ENCODE measurements at places on chromosomes 4 and X.
A peak's percentile ranks its signal among the peaks of the same experiment; 100 is the strongest.

DNA sequence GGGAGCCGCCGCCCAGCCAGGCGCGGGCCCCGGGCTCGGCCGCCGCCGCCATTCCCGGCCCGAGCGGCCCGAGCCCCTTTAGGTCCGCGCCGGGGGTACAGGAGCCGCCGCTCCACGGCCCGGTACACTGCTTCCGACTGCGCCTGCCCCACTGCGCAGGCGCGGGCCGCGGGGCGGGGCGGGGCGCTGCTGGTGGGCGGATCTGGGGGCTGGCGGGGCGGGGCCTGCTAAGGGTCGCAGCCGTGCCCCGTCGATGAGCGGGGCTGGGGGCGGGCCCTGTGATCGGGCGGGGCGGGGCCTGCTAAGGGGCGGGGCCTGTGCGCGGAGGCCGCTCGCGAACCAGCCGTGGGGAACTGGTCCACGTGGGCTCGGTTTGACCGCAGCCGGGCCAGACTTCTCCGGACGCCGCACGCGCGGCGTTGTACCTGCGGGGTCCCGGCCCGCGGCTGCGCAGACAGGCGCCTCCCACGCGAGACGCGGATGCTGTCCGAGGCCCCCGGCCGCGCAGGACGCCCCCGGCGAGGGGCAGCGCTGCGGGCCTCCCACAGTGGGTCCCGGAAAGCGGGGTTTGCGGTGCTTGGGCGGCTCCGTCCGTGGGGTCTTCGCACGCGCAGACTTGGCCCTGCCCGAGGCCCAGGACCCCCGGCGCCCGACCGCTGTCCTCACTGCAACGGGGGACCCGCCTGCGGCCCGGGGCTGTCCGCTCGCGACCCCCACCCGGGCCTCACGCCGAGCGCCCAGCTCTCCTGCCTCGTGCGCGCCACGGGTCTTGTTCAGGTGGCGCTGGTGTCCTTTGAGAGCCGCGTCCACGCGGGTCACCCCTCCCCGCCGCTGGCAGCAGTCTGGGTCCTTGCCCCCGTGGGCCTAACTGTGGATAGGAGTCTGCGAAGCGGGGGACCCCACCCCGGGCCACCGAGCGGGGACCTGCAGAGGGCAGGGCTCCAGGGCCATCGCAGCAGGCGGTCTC, at the start of gene DGKQ:
Gene DGKQ (minus strand): TSS at position 139 of the 967 bp plus-strand sequence. CDS start 87 bp downstream, at position 52.
- DNase-seq: peak; percentile 33

DNA sequence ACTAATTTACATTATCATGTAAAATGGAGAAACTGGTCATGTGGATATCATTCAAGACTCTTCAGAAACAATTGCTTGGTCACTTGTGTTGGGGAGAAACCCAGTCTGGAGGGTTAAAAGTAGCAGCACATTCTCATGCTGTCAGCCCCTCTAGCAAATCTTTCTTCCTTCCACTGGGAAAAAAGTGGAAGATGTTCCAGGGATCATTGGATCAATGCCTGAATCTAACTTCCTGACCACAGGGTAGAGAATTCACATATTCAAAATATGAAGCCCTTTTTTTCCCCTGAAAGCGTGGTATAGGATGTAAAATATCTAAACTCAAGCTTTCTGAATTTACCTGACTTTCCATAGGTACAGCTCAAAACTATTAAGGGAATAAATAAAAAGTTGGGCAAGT, 98.0 kb downstream of the CXCL13 start:
- DNase-seq: no peak

DNA sequence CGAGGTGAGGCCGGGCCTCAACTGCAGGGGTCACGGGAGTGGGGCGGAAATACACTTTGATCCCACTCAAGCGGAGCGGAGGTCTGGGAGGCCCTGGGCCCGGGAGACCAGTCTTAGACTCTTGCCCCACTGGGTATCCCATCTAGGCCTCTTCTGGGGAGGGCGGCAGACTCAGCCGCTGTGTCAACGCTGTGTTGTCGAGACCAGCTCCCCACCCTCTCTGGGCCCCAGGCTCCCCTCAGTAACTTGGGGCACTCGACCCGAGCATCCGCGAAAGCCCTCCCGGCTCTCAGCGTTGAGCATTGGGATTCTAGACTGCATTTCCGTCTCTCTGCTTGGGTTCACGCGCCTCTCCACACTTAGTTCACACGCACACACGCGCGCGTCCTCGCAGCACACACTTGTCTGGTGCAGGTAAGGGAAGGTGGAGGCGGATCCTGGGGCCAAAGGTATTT, 1.7 kb downstream of the NKX3-2 start:
- no peak for DNase-seq

DNA sequence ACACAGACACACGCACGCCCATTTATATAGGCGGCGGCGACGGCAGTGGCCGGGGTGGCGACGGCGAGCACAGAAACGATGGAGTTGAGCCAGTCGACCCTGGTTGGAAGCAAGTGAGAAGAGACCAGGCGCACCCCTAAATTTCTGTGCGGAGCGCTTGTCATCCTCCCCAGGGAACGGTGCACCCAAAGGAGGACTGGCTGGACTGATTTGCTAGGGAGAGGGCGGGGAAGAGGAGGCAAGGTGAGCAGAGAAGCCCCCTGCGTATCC, 302 bp downstream of the NHS start:
- DNase-seq: no peak

GRCh38 chr4:81673961-81674360, 202.3 kb upstream of the RASGEF1B start:
- DNase-seq: no peak

DNA sequence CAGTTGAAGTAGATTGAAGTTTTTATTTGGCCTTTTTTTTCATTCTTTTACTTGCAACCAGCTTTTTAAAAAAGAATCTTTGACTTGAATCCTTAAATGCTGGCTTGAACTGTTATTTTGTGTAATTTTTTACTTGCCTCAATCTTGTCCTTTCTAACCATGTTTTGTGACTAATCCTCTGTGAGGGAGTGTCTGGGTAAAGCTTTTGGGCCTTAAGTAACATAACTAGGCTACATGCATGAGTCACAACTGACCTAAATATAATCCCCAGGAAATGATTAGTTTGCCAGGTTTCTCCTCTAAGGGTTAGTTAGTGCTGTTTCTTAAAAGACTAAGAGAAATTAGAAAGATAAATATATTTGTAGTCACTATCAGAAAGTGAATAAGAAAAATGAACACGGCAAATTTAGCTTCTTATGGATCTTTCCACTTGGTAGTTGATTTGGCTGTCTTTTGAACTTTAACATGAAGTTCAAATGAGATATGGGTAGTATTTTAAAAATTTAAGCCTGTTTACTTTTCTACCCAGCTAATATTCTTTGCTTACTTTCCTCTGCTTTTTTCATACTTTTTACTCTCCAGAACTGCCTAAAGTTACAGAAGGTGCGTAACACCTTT, 13.0 kb downstream of the EXOC1 start:
- DNase-seq: peak; percentile 84

DNA sequence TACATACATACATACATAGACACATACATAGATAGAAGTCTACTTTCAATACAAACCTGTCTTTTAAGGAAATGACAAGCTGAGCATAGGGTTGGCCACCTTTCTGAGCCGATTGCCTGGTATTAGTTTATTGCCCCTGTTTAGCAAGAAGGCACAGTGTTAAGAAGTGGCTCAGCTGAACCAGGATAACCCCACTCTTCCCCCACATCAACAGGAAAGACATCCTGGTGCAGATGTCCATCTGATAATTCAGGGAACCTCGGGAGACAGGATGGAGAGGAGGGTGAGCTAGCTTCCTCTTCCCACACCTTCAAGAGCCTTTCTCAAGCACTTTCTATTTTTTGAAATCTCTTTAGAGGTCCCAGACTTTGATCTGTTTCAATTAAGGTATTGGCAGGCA, 52.3 kb downstream of the PKD2 start:
- DNase-seq: no peak

GRCh38 chr4:173074501-173074946, 94.1 kb upstream of the GALNT7 start:
- DNase-seq: peak; percentile 96

DNA sequence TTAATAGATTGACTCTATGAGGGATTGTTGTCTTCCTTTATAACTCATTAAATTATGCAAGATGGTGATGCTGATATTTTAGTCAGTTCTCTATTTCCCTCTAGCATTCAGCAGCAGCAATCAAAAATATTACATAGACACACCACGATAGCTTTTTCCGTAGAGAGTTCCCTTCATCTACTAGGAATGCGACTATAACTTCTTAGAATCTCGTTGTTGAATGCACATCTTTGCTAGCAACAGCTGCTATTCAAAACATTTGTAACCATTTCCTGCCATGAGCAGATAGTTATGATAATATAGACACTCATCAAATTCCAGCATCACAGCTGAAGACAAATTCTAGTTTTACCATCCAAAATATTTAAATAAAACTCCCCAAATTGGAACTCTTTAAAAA, 147.4 kb upstream of the FGF13 start:
- no peak for DNase-seq

DNA sequence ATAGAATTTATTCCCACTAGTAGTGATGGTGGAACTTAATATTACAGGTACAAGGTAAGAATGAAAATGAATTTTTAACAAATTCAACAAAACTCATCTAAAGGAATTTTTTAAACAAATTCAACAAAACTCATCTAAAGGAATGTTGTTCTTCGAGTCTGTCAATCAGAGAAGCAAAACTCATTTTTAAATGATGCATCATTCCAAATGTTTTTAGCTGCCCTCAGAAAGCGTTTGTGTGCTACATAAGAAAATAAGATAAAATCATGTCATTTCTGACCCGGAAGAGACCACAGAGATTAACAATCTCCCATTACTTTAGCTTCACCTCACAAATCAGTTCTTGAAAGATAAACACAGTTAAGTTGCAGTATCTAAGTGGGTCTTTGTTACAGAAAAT, 129.4 kb downstream of the REELD1 start:
- DNase-seq: no peak

DNA sequence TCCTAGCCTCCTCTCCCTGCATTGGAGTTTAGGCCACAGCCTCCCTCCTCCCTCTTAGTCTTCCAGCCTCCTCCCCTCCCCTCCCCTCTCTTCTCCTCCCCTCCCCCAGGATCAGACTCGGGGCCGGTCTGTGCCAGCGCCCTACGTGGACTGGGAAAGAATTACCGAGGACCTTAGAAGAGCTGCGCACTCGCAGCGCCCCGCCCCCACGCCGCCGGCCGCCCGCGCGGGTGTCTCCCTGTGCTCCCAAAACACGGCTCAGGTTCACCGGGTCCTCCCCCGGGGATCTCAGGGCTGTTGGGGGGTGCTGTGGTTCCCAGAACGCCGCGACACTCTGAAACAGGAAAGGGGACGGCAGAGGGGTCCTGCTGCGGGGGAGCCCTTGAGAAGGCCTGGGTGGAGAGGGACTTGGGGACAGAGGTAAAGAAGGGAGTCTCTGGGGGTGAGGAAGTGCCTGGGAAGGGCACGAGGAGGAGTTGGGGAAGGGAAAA, 122.3 kb upstream of the TBL1X start:
- peak; percentile 85 for DNase-seq

DNA sequence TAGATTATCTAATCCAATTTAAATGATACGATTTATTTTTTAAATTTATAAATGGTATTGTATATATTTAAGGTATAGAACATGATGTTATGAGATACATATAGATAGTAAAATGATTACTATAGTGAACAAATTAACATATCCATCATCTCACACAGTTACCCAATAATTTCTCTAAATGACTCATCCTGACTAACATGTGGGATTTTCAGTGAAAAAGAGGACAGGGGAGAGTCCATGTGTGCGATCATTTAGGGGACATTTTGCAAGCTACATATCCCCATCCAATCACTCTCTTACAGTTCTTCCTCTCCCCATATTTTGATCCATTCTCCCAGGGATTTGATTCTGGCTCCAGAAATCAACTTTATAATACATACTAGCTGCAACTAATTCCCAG, 88.2 kb downstream of the ABCB7 start:
- DNase-seq: no peak
